ENCODE measurements at places on chromosomes 12 and 14.

GRCh38 chr12:109261087-109261486 lies 48.0 kb downstream of the FOXN4 start:
- no peak for DNase-seq

GRCh38 chr14:61730756-61731373 lies 31.4 kb upstream of the SNAPC1 start:
- no peak for DNase-seq

DNA sequence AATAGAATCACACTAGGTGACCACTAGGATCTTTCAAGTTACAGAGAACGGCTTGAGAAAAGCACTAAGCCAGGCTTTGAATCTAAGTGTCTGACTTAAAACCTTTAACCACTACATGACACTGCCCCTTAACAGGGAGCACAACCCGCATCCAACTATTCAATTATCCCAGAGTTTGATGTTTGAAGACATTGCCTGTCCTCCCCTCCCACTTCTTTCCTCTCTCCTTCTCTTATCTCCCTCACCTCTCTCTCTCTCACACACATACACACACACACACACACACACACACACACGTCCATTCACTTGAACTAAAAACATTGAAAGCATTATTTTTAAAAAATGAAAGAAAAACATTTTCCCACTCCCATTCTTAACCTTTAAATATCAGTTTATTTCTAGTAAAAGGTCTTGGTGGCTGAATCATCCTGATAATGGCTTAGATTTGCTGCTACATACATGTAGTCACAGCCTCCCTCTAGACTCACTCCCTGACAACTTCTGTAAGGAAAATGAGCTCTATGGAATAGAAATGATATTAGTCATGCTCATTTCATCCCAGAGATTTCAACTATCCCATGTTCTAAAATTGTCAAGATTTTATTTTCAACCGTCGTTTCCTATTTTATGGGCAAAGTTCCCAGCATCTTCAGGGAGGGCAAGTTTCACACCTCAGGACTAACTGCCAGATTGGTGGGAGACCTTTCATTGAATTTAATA lies 53.5 kb upstream of the RAP1B start:
- no peak for DNase-seq

- DNase-seq = no peak
Measured at GRCh38 chr12:12404297-12404696, 47.4 kb downstream of the BORCS5 start.

- no peak for DNase-seq
Measured at GRCh38 chr12:51721282-51721940, 127.1 kb downstream of the FIGNL2 start.

DNA sequence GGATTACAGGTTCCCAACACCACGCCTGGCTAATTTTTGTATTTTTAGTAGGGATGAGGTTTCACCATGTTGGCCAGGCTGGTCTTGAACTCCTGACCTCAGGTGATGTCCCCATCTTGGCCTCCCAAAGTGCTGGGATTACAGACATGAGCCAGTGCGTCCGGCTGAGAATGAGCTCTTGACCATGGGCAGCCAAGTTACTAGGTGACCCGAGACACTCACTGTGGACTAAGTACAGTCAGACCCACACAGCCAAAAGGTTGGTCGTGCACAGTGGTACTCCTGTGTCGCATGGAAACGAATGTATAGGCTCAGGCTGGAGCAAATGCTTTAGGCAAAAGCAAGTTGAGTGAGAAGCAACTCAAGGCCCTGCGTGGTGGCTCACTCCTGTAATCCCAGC lies 21.0 kb downstream of the DLK1 start:
- no peak for DNase-seq

- DNase-seq = peak; percentile 32
Measured at GRCh38 chr14:93103392-93104080, 12.2 kb downstream of the ITPK1 start.

- DNase-seq = no peak
Measured at GRCh38 chr14:75905147-75905904, 76.5 kb downstream of the TGFB3 start.

- peak; percentile 32 for DNase-seq
Measured at GRCh38 chr12:107318806-107319532, 225.6 kb upstream of the CRY1 start.

GRCh38 chr12:19482551-19483109 lies 43.3 kb downstream of the AEBP2 start:
- no peak for DNase-seq

DNA sequence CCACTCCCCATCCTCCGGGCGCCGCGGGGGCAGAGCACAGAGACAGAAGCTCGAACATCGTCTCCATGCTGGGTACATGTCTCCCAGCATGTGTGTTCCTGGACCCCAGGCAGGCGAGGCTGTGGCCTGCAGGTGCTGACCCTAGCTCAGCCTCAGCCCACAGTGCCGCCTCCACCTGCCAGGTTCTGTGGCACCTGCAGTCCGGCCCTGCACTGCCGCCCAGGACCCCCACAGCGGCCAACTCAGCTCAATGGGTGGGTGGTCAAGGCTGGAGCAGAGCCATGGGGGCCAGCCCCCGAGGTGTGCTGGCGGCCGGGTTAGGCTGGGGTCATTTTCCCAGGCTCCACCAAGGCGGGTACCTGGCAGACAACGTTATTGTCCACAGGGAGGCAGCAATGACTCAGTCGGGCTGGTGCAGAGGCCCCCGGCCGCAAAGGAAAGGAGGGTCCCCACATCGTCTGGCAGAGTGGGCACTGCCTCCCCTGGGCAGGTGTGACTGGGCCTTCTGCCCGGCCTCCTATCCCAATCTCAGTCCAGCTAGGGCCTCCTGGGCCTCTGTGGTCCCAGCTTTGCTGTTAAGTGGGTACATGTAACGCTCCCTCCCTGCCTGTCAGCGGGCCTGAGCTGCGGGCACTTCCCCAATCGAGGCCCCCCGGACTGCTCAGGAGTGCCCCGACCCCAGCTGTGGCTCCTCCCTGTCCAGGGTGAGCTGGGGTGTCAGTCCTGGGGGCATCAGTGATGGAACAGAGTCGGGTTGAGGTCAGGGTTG lies 20.2 kb upstream of the NUDT14 start:
- no peak for DNase-seq

DNA sequence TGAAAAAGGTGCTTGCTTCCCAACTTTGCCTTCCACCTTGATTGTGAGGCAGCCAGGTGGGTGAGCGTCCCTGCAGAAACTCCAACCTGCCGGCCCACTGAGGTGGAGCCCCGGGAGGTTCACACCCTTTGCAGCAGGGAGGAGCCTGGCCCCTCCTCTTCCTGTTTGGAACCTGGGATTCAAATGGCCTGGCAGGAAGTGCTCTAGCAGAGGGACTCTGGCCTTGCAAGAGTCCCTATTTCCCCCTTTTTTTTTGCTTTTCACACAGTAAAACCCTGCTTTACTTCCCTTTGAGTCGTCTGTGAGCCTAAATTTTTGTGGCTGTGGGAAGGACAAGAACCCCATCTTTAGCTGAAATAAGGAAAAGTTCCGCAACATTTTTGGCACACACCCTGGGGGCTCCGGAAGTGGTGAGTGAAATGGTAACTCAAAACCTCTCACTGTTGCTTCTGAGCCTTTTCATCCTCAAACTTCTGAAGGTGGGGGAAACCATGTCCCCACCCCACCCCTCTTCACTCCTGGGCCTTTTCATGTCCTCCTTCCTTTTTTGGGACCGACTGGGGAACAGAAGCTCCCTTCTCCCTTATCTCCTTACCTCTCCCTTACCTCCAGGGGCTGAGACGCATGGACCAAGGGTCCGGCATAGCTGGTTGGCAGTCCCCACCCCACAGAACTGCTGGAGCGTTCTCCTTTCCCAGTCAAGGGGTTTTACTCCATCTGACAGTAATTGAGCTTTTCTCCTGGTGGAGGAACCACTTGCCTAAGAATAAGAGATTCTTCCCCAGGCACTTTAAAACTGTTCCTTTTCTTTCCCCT lies 102.0 kb downstream of the KCNMB4 start:
- no peak for DNase-seq

DNA sequence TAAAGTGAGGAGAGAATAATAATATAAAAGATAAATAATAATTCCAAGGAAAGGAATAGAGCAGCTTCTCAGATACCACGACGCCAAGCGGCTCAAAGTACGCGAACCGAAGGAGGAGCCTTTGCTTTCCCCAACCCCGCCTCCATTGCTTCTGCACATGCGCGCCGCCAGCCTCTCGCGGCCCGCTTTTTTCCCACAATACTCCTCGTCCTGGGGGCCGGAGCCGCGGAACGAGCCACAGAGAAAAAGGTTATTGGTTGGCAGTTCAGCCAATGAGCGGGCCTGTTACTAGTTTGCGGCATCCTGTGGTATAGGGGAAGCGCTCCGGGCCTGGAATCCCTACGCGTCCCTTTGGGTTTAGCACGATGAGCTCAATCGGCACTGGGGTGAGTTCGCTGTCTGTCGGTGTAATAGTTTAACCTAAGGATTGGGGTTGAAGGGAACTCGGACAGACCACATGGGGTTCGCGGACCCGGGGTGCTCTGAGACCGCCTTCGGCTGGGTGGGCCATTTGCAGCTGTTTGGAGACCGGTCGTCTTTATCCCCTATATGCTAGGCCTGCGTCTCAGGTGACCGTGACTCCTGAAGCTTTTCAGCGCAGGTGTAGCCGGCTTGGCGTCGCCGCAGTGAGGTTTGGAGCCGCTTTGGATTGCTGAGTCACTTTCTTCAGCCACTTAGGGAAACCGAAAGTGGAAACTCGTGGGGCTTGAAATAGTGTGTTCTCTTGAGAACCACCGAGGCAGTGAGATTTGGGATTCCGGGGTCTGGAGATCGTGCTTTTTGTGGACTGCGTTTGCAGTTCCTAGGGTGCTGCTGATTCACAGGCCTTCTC lies at the start of gene PSMA3:
PSMA3 (plus strand) TSS at position 288 of the 832 bp plus-strand sequence; CDS start at position 366, 78 bp downstream.
- peak; percentile 96 for DNase-seq

DNA sequence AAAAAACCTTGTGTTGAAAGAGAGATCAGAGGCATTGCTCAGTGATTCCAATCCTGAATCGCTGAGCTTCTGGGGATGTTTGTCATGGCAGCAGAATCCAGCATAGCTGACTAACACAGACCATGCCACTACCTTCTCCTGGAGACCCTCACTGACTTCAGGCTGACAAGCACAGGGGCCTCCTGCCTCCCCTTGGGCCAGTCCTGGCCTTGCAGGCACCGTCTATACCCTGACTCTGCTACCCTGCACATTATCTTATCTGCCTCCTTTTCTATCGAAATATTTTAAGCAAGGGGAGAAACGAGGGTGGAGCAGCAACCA lies 139.8 kb downstream of the KIF26A start:
- DNase-seq = no peak

GRCh38 chr12:98469109-98469508 lies 46.3 kb upstream of the TMPO start:
- no peak for DNase-seq

GRCh38 chr12:6056406-6057240 lies 67.8 kb downstream of the VWF start:
- DNase-seq = no peak

- DNase-seq = no peak
Measured at GRCh38 chr12:92546635-92547348, 156.0 kb upstream of the PLEKHG7 start.

GRCh38 chr12:10031321-10031720 lies 839 bp downstream of the CLEC9A start:
- DNase-seq = no peak

DNA sequence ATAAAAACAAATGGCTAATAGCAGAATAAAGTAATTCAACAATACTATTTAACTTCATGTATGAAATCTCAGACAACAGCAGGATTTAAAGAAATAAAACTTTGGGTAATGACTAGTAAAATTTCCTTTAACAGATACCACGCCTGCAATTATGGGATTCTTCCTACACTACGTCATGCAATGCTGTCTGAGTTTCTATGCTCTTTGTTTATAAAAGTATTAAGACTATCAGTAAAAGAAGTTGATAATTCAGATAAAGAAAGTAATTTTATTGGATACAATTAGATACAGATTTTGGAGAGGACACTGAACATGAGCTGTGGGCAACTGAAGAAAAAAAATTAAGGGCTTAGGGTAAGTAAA lies 308.4 kb upstream of the LRFN5 start:
- DNase-seq = no peak

DNA sequence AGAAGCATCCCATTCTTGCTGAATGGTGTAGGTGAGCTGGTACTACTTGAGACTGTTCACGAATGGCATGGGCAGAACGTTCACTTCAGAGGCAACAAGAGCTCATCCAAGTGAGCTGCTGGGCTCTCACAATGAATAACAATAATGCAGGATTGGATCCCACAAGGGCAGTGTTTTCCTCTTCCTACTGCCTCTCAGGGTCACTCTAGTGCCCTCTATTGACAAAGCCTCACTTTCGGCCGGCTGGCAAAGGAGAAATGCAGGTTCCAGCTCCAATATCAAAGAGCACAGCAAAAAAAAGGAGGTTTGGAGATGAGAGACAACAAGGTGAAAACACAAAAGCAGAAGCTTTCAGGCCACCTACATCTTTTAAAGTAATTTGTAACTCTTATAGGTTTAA lies 74.6 kb upstream of the MYF6 start:
- no peak for DNase-seq

DNA sequence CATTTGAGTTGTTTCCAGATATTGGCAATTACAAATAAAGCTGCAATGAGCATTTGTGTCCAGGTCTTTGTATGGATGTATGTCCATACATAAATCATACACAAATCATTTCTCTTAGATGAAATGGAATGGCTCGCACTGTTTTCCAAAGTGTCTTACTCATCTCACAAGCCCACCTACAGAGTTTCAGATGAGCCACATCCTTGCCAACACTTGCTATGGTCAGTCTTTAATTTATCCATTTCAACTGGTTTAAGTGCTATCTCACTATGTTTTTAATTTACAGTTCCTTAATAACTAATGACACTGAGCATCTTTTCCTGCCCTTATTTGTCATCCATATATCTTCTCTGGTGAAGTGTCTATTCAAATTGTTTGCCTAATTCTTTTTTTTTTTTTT lies 132.9 kb upstream of the DIO3 start:
- no peak for DNase-seq

DNA sequence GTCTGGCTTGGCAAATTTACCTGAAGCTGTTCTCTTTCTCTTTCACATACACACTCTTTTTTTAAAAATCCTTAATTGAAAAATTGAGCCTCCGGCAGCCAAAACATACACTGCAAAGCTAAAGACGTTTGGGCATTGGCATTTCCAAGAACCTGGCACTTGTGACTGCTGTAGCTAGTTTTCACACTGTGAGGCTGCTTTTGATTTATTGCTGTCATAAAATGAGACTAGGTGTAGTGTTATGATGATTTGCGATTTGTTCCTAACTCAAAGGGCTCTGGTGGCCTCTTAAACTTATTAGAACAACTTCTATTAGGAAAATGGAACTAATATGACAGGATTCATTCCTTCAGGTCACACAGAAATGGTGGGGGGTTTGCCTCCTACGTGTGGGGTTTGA lies 377.1 kb upstream of the FAR2 start:
- DNase-seq = no peak
